T-cell (primary cell): ENCODE measurements at places on chromosomes 2 and 18.

DNA sequence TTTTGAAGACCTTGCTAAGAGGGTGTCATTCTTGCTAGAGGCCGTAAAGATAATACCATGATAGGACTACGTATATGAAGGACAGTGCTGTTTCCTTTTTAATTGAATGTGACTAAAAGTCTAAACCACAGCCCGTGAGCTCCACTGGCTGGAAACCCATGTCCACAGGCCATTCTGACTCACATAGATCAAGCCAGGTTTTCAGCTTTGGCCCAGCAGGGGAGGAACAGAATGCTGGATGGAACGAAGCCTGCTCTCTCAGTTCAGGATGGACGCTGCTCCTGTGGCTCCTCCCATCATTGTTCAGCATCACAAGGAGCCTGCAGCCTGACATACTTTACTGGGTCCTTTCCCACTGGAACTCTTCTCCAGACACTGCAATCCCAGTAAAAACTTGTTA is 47.6 kb downstream of the ALPK2 start:
- DNase-seq, result no peak

DNA sequence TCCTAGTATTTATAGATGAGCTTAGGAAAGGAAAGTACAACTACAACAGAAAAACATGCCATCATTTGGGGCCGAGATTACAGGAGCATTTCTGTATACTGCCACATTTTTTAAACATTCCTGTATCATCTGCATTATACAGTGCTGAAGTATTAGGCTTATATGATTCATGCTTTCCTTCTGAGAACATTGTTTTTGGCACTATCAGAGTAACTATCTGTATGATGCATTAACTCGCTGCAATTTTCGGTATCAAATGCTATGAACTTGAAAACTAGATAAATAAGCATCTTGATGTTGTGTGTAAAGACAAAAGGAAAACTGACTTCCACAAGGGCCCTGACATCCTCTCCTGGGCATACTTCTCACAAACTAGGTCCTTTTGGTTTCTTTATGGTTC is 102.0 kb downstream of the RIT2 start:
- no peak for DNase-seq

GRCh38 chr2:207408086-207408794 is 121.5 kb upstream of the CREB1 start:
- DNase-seq, result no peak

GRCh38 chr2:223101340-223102039 is 49.5 kb downstream of the KCNE4 start:
- DNase-seq, result no peak

DNA sequence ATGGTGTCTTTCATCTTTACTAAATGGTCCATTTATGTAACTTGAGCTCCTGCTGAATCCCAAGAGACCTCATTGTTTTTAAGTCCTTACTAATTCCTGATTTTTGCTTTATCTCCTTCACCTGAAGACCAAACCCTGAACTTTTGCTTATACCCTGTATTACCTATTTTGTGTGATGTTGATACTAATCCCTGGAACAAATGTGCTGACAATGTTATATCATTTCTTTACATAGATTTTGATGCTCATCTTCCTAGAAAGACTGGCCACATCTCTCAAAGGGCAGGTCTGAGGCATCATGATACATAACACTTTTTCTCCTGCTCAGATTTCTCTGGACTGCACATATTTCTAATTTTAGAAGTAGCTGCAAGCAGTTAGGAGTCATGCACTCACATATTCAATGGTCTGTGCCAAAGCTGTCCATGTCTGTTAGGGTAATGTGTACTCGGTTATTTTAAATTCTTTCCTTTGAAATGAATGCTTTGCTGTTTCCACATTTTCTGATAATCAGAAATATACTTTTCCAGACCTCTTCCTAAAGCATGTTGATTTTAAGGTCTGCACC is 427.9 kb upstream of the HNRNPA3 start:
- no peak for DNase-seq

DNA sequence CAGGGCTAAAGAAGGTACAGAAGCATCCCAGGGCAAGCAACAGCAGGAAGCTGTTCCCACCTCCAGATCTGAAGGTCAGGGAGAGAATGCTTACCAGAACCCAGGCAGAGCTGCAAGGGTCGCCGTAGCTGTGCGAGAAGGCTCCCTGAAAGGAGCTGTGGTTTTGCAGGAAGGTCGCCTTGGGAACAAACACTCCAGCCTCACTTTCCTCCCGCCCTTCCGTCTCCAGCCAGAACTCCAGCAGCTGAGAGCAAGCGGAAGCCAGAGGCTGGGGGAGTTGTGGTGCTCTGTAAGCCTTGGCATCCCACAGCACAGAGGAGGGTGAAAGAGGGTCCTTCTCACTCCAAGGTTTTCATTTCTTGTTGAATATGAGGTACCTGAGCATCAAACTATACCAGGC is 18.3 kb upstream of the ICOS start:
- DNase-seq, result no peak
